ENCODE measurements at places on chromosomes 5 and 9. TPM values are rescaled to one million over a fixed set of nuclear protein-coding genes. Genes with fewer than 3 reads are reported as not detected.

GRCh38 chr9:92945796-92946195 is 1.5 kb upstream of the FGD3 start:
- DNase-seq: no peak
- H3K4me1 ChIP-seq: peaks cover 8% of the 10 kb centered on the region
- no peaks in the 10 kb centered on the region for H3K27me3 ChIP-seq
- no peaks in the 10 kb centered on the region for H3K36me3 ChIP-seq
- no peak overlapping the region for H3K27ac ChIP-seq

GRCh38 chr9:122364117-122364782 is 6.6 kb upstream of the PTGS1 start:
- no peak overlapping the region for H3K4me3 ChIP-seq
- peaks cover 3% of the 10 kb centered on the region for H3K27me3 ChIP-seq
- H3K4me1 ChIP-seq: no peaks in the 10 kb centered on the region
- DNase-seq: no peak

DNA sequence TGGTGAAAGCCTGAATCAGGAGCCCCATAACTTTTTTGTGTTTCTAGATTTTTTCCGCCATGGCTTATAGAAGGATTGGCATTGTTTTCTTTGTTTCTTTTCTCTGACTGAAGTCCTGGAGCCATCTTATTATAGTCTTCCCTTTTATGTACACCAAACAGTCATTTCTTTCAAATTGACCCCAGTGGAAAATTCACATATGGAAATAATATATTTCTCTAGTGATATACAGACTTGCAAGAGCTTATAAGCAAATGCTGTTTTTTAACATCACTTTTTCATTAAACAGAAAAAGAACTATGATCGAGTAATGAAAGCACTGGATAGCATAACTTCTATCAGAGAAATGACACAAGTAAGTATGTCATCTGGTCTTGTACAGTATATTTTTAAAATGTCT is 155.6 kb downstream of the PARP8 start:
- H3K27ac ChIP-seq: no peak overlapping the region
- H3K36me3 ChIP-seq: peaks cover 5% of the 10 kb centered on the region
- no peak overlapping the region for H3K4me3 ChIP-seq
- H3K27me3 ChIP-seq: no peaks in the 10 kb centered on the region
- no peak for DNase-seq

GRCh38 chr9:93483497-93483896 is 30.1 kb upstream of the FAM120AOS start:
- H3K4me3 ChIP-seq: no peak overlapping the region
- no peaks in the 10 kb centered on the region for H3K36me3 ChIP-seq
- H3K4me1 ChIP-seq: peaks cover 12% of the 10 kb centered on the region

DNA sequence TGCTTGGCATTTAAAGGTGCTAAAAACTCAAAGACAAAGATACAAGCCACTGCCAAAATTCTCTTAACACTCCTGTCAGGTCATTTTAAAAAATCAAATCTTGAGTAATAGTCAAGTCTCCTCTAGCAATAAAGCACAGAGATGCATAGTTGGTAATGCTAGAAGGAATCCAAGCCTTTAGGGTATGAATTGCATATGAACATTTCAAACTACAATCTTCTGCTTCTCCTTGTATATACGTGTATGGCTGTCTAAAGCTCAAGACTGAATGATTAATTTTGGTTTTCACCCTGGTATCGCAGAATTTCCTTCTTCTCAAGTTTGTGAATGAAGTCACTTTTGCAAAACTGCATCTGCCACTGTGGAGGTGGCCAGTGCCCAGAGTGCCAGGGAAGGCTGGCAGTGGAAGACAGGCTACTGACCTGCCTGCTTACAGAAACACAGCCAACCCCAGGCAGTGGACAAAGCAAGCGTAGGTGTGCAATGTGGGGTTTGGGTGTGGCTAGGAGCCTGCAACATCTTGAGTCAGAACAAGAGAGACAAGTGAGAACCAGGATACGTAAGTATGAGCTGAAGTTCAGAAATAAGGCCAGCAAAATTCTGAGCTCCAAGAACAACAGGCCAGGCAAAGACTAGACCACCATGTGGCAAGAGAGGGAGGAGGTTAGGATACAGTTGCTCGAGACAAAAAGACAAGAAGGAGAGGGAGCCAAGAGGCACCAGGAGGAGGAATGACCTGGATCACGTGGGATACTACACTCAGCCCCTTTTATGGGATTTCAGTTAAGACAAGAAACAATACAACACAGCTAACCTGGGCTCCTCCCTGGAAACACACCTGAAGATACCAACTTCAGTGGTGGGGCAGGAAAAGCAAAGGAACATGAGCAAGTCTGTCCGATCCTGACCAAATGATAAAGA is 22.6 kb downstream of the MYO10 start:
- no peak overlapping the region for H3K27ac ChIP-seq
- no peak for DNase-seq
- no peaks in the 10 kb centered on the region for H3K36me3 ChIP-seq
- no peak overlapping the region for H3K4me3 ChIP-seq
- no peaks in the 10 kb centered on the region for H3K4me1 ChIP-seq

DNA sequence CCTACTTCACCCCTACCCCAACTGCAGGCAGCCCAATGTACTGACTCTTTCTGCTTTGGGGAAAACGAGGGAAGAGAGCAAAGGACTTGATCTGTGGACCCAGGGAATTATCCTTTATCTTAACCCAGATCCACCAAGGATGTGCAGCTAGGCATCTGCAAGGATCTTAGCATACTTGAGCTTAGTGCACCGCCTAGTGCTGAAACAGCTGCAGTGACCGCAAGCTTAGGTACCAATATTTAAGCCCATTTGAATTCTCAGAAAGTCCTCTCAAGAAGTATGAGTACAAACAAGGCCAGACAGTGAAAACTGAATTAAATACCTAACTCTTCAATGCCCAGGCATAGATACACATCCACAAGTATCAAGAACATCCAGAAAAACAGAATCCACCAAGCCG is 576.7 kb upstream of the ADAMTS16 start:
- no peak overlapping the region for H3K27ac ChIP-seq
- no peaks in the 10 kb centered on the region for H3K36me3 ChIP-seq
- H3K27me3 ChIP-seq: no peaks in the 10 kb centered on the region
- H3K4me1 ChIP-seq: peaks cover 1% of the 10 kb centered on the region

GRCh38 chr5:75678155-75678554 is 39.1 kb downstream of the POC5 start:
- H3K27ac ChIP-seq: no peak overlapping the region
- no peak for DNase-seq
- no peaks in the 10 kb centered on the region for H3K4me1 ChIP-seq
- no peaks in the 10 kb centered on the region for H3K36me3 ChIP-seq

DNA sequence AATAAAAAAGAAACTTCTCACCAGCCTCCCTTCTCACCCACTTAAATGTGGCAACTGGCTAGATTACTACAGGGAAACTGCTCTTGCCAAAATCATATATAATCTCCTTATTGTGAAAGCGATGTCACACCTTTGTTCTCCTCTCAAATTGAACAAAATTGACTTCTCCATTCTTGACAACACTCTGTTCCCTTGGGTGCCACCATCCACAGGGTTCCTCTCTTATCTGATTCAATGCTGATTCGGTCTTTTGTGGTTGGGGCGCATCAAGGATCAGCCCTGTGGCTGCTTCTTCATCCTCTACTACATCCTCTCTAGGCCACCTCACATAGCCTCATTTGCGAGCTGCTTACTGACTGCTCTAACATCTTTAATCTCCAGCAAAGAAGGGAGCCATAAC is 86.1 kb downstream of the EDIL3 start:
- H3K27me3 ChIP-seq: no peaks in the 10 kb centered on the region
- no peak overlapping the region for H3K4me3 ChIP-seq
- no peaks in the 10 kb centered on the region for H3K4me1 ChIP-seq
- no peak overlapping the region for H3K27ac ChIP-seq
- no peaks in the 10 kb centered on the region for H3K36me3 ChIP-seq

GRCh38 chr9:92952906-92953610 is 5.7 kb downstream of the FGD3 start:
- no peak for DNase-seq
- no peak overlapping the region for H3K27ac ChIP-seq
- no peaks in the 10 kb centered on the region for H3K27me3 ChIP-seq
- H3K4me1 ChIP-seq: peaks cover 11% of the 10 kb centered on the region

DNA sequence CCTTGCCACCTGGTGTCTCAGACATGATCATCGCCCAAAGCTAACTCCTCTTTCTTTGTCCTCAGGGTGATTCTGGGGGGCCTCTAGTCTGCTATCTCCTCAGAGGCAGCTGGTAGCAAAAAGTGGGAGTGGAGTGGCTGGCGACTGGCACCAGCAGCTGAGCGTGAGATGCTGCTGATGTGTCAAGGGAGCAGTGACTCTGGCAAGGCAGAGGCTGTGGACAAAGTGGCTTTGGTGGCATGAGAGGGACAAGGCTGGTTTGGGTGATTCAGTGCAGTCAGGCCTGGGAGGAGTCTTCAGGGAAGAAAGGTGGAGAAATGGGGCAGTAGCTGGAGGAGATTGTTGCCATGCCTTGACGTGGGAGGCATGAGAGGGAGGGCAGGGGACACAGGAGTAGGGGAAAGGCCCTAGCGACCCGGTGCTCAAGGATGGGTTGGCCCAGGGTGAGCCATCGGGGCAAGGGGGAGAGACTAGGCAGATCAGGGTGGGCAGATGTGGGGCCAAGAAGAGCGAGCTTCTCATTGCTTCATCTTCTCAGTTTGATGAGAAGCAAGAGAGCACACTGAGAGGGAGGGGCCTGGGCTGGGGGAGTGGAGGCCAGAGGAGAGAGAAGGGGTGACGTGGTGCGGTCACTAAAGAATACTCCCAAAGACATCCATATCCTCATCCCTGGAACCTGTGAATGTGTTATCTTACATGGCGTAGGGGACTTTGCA is 64.2 kb upstream of the SPTLC1 start:
- peaks cover 9% of the 10 kb centered on the region for H3K4me1 ChIP-seq
- H3K27me3 ChIP-seq: no peaks in the 10 kb centered on the region
- no peak overlapping the region for H3K27ac ChIP-seq
- no peak overlapping the region for H3K4me3 ChIP-seq

GRCh38 chr9:70170151-70170790 is 88.5 kb upstream of the SMC5 start:
- H3K27ac ChIP-seq: no peak overlapping the region
- no peaks in the 10 kb centered on the region for H3K27me3 ChIP-seq
- no peaks in the 10 kb centered on the region for H3K36me3 ChIP-seq
- DNase-seq: no peak

- peaks cover 4% of the 10 kb centered on the region for H3K4me1 ChIP-seq
- DNase-seq: no peak
- H3K36me3 ChIP-seq: no peaks in the 10 kb centered on the region
- H3K4me3 ChIP-seq: no peak overlapping the region
- H3K27me3 ChIP-seq: no peaks in the 10 kb centered on the region
- H3K27ac ChIP-seq: no peak overlapping the region
These were observed 117.1 kb downstream of the CMYA5 start for GRCh38 chr5:79806741-79807140.

The DBH gene
- total RNA-seq: not detected

The CDKN2B-AS1 gene
- not detected for total RNA-seq

The SPINK6 gene
- not detected for total RNA-seq

The C5orf52 gene
- not detected for total RNA-seq

The AKNA gene
- total RNA-seq: 11.4 TPM

The PCDHA1 gene
- 0.19 TPM for total RNA-seq

The CDC20B gene
- not detected for total RNA-seq

The DMGDH gene
- total RNA-seq: 1.4 TPM

The TAF11L10 gene
- total RNA-seq: not detected

The KIF24 gene
- 9.4 TPM for total RNA-seq

The PCDHB11 gene
- 4.0 TPM for total RNA-seq

The SPINK7 gene
- total RNA-seq: not detected

The IL5 gene
- not detected for total RNA-seq

The SGCD gene
- total RNA-seq: not detected

Measured in neural progenitor cell (in vitro differentiated cells).